ENCODE measurements at places on chromosomes 7 and 10.

DNA sequence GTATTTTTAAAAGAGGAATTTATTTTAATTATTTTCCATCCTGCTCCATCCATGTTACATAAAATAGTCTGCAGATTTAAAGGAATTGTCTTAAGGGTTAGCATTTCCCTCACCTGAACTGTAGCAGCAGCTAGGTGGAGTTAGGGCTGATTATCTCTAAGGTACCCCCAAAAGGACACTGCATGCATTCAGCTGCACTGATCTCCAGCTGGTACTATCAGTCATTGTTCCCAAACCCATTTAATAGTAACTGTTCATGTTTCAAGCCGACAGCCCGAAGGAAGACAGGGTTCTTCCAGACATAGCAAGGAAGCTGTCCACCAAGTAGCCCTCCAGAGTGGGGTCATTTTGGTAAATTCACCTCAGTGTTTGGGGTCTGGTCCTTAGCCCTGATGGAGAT, 48.7 kb downstream of the FAM171A1 start:
- no peak for DNase-seq

DNA sequence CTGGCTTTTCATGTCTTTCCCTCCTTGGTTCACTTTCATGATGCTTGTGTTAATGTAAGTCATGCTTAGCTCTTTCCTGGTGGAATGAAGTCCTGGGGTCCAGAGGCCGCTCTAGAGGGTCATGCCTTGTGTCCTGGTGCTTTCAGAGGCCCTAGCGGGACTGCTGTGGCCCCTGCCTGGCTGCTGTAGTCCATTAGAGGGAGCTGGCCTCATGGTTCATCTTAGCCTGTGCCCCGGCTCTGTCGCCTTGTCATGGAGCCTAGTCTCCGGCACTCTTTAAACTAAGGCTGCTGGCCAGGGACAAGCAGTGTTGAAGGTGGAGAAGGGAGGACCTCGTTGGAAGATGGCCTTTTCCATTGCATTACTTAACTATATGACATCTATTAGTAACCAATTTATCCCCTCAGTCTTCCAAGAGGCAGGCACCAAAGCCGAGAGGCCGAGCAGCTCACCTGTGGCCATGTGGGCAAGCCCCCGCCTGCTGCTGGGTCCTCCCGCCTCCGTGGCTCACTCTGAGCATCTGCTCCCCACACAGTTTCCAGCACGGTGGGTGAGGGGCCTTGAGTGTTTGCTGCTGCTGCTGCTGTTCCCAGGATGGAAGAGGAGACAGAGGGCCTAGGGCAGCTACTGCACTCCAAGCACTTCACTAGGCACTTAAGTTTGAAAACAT, 5.0 kb upstream of the NDUFB2 start:
- no peak for DNase-seq

DNA sequence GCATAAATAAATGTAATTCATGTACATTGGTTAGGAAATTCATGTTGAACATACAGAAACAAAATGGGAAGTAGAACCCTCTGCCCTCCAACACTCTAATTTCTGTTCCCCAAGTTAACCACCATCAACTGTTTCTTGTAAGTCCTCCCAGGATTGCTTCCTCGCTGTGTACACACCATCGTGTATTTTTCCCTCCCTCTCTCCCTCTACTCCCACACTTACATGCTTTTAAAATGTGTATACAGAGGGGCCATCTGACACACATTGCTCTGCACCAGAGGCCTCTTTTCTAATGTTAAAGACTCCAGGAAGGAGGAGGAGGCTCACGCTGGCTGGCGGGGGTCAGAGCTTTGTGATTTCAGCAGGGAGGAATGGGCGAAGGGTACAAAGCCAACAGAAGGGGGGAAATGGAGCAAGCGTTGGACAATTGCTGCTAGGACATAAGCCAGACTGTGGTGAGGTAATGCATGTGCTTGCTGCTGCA, 1.9 kb upstream of the EPHA1 start:
- no peak for DNase-seq

DNA sequence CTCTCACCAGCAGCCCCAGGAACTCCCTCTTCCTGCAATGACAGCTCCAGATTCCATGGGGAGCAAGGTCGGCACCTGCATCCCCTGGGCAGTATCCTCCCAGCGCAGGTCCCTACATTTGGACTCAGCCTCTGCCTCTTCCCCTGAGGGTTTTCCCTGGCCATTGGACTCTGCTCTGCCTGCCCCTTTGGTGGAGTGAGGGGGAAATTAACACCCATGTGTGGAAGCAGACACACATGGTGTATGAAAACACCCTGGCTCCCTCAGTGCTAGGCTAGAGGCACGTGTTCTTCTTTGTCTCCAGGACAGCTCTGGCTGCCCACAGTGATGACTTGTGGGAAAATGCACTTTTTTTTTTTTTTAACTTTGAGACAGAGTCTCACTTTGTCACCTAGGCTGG, 8.4 kb downstream of the PRF1 start:
- no peak for DNase-seq

All from naive thymus-derived CD8-positive, alpha-beta T cell (primary cell).